ENCODE measurements at places on chromosomes 4 and X.

GRCh38 chr4:127622921-127623796, 9.6 kb upstream of the INTU start:
- DNase-seq: no peak

DNA sequence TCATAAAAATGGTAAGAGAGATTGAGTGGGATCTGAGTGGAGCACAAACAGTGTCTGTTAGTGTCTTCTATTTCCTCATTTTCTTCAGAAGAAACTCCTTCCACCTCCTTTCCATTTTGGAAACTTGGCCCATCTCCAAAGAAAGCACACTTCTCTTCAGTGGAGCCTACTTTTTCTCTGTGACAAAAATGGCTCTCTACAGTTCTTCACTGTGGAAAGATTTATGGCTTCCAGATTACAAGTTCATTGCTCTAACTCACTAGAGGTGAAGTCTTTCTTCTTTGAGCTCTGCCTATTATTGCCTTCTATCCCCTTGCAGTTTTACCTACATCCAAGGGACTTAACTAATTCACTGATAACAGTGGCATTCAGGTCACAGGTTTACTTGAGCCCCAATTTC, 325.8 kb downstream of the ANTXR2 start:
- DNase-seq: no peak

- no peak for DNase-seq
Observed at GRCh38 chr4:158813113-158813512, 44.3 kb downstream of the FNIP2 start.

DNA sequence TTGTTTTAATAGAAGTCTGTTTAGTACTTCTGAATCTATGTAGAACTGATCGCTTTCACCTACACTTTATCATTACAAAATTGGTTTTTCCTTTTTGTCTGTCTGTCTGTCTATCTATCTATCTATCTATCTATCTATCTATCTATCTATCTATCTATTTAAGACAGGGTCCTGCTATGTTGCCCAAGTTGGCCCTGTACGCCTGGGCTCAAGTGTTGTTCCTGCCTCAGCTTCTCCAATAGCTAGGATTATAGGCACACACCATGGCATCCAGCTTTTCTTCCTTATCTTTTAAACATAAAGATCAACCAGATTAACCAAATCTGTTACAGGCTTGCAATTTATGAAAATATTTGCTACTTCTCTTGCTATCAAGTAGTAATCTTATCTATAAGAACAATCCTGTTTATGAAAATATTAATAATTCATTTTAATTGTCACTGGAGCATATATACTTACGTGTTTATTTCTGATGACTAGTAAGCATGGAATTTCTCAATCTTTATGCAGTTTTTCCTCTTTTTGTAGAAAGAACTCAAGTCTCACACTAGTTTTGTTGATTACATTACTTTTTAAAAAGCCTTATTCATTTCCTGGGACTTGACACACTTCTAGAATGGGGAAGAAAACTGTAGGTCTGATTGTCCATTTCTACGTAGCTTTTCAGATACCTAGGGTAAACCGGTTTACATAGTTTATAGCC, 24.5 kb downstream of the KIAA0232 start:
- no peak for DNase-seq

- DNase-seq: no peak
Observed at GRCh38 chr4:105934386-105934785, 39.1 kb downstream of the NPNT start.

- DNase-seq: no peak
Observed at GRCh38 chr4:159366966-159367780, 264.3 kb downstream of the RAPGEF2 start.

DNA sequence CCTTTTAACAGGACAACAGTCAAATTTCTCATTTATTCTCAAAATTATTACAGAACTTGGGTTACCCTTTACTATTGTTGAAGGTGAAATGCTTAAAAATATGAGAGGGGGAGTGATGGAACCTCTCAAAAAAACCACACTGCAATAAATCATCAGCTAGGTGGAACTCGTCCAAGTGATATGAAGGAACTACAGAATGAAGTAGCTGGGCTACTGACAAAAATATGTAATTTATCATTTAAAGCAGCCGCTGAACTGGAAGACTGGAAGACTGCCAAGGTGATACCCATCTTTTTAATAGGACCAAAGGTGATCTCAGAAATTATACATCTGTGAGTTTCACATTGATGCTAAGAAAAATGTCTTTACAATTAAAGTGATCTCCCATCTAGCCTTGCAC, 597.7 kb upstream of the TENM3 start:
- DNase-seq: no peak

DNA sequence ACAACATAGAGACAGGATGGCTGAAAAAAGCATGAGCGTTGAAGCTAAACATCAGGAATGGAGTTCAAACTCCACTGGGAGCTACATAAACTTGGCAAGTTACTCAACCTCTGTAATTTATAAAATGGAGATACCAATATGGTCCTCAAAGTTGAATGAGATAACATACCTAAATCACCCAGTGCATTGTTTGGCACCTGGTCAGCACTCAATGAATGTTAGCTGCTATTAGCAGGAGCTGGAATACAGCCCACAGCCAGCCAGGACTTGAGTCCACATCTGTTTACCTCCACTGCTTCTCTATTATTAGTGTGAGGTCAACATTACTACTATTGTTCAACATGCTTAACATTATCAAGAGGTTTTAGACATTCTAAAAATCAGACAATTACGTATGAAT, 97.9 kb downstream of the NR3C2 start:
- DNase-seq: no peak

DNA sequence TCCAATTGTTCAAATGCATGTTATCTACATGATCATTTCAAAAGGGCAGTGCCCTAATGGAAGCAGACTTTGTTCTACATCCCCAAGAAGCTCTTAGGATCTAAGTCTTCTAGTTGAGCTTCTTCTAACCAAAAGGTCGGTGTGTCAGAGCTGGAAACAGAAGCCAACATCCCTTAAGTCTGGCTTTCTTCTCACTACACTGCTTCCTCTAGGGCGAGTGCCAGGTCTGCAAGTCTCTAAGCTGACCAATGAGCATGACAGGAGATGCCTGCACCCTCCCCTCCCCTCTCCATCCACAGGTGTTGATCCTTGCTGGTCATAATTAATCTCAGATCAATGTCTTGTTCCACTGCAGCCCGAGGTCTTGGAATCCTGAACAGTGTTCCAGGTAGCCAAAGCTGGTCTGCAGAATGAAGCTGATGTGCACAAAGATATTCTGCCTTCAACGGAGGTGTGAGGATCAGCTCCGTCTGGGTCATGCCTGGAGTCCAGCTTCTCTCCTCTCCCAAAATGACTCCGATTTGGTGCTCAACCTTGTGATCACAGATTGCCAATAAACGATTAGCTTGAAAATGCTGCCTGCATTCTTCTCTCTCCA, 44.1 kb downstream of the WDR1 start:
- no peak for DNase-seq

DNA sequence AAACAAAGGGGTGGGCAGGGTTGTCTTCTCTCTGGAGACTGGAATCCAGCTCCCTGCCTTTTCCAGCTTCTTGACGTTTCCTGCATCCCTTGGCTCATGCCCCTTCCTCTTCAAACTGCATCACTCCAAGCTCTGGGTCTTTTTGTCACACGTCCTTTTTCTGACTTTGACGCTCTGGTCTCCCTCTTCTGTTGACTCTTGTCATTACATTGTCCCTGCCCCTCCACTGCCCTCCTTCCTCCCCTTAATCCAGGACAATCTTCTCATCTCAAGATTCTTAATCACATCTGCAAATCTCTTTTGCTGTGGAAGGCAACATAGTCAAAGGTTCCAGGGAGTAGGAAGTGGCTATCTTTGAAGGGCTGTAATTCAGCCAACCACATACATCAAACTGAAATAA, 178.3 kb downstream of the TMA16 start:
- no peak for DNase-seq

GRCh38 chr4:105057370-105058105, 89.1 kb upstream of the TET2 start:
- DNase-seq: no peak

GRCh38 chr4:169266661-169267060, 4.1 kb downstream of the SH3RF1 start:
- no peak for DNase-seq

DNA sequence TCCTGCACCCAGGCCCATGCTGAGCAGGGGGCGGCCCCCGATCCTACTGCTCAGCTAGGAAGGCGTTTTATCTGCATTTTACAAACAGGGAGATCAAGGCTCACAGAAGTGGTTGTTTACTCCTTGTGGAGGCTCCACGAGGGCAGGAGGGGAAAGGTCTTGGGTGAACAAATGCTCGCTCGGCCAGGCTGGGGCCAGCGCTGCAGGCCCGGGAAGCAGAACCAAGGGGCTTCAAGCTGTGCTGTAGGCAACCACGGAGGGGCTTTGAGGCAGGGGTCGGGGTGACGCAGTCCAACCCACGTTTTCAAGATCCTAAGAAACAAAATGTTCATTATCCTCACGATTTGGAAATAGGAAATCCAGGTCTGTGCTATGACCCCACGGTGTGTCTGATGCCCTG, 125.8 kb downstream of the HMX1 start:
- DNase-seq: no peak

Data from stimulated activated CD8-positive, alpha-beta memory T cell treated with anti-CD3 and anti-CD28 coated beads, Interleukin-7, amount 100 ng/mL, for 1 hour (primary cell).